ENCODE measurements at places on chromosomes 4 and X.

GRCh38 chrX:105647749-105648148 lies 174.6 kb upstream of the NRK start:
- DNase-seq, result no peak

DNA sequence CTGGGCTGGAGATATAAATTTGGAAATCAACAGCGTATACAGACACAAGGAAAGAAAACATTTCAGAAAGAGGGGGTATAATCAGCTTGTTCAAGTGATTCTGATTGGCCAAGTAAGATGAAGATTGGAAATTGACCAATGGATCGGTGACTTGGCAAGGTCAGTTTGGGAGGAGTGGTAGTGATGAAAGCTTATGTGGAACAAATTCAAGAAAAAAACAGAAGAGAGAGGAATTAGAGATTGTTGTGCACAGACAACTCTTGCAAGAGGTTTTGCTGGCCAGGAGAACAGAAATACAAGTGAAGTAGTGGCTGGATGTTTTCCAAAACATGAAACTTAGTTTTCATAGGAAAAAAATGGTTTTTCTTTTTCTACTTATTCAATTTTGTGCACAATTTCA lies 16.3 kb downstream of the CD38 start:
- DNase-seq, result no peak

DNA sequence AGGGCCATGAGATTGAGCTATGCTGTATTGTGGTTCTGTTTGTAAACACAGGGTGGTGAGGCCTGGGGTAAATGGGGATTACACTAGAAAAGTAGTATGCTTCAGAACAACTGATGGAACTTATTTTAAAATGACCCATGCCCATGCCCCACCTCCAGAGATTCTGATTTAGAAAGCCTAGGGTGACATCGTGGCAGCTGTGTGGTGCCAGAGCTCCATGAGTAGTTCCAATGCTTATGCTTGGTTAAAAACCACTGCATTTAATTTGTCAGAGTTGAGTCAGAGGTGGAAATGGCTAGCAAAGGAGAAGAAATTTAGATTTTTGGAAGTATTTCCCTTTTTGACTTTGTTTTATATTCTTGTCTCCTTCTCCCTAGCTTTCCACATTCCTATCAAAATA lies 63.4 kb upstream of the PDE5A start:
- no peak for DNase-seq

DNA sequence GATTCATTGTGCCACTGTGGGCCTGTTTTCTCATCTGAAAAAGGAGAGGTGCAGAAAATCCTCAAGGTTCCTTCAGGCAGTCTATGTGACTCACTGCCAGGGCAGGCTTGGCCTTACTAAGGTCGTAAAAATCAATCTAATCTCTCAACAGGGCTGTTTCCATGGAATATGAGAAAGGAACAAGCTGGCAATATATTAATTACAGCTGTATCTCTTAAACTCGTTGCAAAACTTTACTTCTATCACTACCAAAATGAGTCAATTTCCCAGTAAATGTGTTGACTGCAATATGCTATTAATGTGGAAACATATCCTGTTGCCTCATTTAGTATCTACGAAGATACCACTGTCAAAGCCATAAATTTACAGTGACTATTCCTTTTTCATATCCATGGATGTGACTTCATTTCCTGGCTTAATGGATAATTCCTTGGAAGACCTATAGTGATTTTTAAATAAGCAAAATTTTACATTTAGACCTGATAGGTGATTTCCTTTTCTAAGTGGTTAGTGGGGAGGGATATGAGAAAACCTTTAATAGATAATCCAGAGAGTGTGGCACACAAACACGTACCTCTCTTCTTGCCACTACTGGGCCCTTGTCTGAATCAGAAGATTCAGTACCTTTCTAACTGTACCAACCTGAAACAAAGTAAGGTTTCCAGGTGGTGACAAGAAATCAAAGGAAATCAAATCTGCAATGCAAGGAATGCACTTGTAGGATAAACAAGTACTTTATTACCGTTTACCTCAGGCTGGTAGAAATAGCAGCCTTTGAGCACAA lies 127.4 kb upstream of the FTHL17 start:
- no peak for DNase-seq

DNA sequence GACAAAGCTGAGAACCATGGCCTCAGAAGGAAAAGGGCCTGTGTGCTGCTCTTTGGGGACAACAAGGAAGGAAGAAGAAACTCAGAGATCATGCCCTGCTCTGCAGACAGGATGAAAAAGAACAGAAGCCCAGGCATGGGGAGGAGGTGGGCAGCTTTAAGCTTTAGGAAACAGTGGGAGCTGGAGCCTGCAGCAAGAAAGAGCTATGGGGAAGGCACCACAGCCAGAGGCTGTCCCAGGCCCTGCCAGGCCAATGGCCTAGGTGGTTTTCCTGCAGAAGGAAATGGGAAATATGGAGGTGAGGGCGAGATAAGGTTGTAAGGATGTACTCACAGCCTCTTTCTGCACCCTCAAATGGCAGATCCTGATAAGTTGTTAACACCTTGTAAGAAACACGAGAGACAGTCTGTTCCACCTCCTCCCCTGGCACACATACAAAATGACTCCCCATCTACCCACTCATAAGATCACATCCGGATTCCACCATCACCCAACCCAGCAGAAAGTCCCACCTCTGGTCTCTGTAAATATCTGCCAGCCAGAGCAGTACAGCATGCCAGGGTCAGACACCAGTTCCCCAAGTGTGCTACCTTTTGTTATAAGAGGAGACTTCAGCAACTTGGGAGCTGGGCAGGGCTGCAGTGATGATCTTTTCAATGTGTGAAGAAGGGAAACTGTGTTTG lies 105.2 kb downstream of the RTL5 start:
- no peak for DNase-seq

- DNase-seq, result no peak
Observed at GRCh38 chr4:36322921-36323354, 41.5 kb downstream of the DTHD1 start.

DNA sequence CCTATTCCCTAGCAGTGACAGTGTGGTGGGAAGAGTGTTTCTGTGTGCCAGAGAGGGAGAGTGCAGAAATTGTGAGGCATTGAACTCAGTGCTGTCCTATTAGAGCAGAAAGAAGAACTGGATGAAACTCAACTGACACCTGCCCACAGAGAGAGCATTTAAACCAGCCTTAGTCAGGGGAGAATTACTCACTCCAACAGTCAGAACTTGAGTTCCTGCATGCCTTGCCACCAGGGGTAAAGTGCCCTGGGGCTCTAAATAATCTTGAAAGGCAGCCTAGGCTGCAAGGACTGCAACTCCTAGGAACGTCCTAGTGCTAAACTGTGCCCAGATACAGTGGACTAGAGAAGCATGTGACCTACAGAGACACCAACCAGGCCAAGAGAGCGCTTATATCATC lies 12.8 kb downstream of the CYSLTR1 start:
- DNase-seq, result no peak

All from iPS-NIHi11 (cell line).